ENCODE measurements at places on chromosomes 12 and 14.

- DNase-seq = no peak
Measured at GRCh38 chr14:50062438-50063085, 53.8 kb downstream of the VCPKMT start.

GRCh38 chr14:103382376-103382775, 2.8 kb upstream of the MARK3 start:
- no peak for DNase-seq

GRCh38 chr14:106586098-106586704, 1059.8 kb downstream of the TMEM121 start:
- DNase-seq = no peak

- no peak for DNase-seq
Measured at GRCh38 chr12:15899282-15899870, 11.8 kb upstream of the DERA start.

GRCh38 chr12:124734224-124734788, 129.4 kb downstream of the SCARB1 start:
- no peak for DNase-seq

DNA sequence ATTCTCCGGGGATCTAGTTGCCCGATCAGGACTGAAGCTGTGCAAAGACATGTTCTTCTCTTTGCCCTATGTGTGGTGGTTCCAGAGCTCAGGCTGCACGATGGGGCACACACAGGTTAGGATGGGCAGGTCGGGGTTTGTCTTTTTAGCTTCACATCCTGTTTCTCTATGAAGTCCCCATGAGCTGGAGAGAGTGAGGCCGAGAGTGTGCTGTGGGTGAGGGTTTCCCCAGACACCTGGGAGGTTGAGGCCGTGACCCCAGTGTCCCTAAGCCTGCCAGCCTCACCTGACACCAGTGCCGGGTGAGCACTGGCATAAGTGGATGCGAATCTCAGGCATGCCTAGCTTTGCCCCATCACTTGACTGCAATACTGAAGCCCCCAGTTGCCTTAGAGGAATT, 32.9 kb upstream of the IGF1 start:
- no peak for DNase-seq

GRCh38 chr12:111359914-111360276, 9.0 kb downstream of the PHETA1 start:
- DNase-seq = no peak

GRCh38 chr12:3214526-3215365, 137.6 kb downstream of the TSPAN9 start:
- no peak for DNase-seq
